Smooth muscle cell of the pulmonary artery (primary cell): ENCODE measurements at places on chromosomes 2 and 18. TPM values are rescaled to one million over a fixed set of nuclear protein-coding genes. Genes with fewer than 3 reads are reported as not detected.

The LRRC30 gene
- not detected in 2 replicates for total RNA-seq

The TTC39C gene
- total RNA-seq, result 13.5 and 13.7 TPM in 2 replicates

The FAM117B gene
- 3.4 and 5.1 TPM in 2 replicates for total RNA-seq

The DNAH6 gene
- total RNA-seq, result 0.07 and 0.13 TPM in 2 replicates

The IL36B gene
- not detected in 2 replicates for total RNA-seq

The REG3G gene
- total RNA-seq, result not detected in 2 replicates

The ALPI gene
- total RNA-seq, result not detected in 2 replicates
